HCT116 (cell line): ENCODE measurements at places on chromosomes 7 and 10. TPM values are rescaled to one million over a fixed set of nuclear protein-coding genes. Genes with fewer than 3 reads are reported as not detected.

CUBN gene
- total RNA-seq = 1.2 TPM

GRCh38 chr10:79266543-79267312 lies 80.5 kb upstream of the PPIF start:
- no peak overlapping the region for H3K27ac ChIP-seq
- H3K4me1 ChIP-seq = peaks cover 7% of the 10 kb centered on the region
- no peaks in the 10 kb centered on the region for H3K27me3 ChIP-seq
- no peaks in the 10 kb centered on the region for H3K36me3 ChIP-seq

- peaks cover 12% of the 10 kb centered on the region for H3K4me1 ChIP-seq
- H3K4me3 ChIP-seq = no peak overlapping the region
- no peaks in the 10 kb centered on the region for H3K27me3 ChIP-seq
- H3K36me3 ChIP-seq = peaks cover 18% of the 10 kb centered on the region; the same call in 1 of the 2 replicates
- no peak for DNase-seq
- H3K27ac ChIP-seq = no peak overlapping the region
These were observed 2.0 kb upstream of the GTPBP4 start for GRCh38 chr10:986137-986825.

- H3K4me3 ChIP-seq = no peak overlapping the region
- H3K27ac ChIP-seq = no peak overlapping the region
- H3K4me1 ChIP-seq = no peaks in the 10 kb centered on the region
- no peaks in the 10 kb centered on the region for H3K27me3 ChIP-seq
- DNase-seq = no peak
These were observed 49.6 kb upstream of the HELLS start for GRCh38 chr10:94496010-94496409.

DNA sequence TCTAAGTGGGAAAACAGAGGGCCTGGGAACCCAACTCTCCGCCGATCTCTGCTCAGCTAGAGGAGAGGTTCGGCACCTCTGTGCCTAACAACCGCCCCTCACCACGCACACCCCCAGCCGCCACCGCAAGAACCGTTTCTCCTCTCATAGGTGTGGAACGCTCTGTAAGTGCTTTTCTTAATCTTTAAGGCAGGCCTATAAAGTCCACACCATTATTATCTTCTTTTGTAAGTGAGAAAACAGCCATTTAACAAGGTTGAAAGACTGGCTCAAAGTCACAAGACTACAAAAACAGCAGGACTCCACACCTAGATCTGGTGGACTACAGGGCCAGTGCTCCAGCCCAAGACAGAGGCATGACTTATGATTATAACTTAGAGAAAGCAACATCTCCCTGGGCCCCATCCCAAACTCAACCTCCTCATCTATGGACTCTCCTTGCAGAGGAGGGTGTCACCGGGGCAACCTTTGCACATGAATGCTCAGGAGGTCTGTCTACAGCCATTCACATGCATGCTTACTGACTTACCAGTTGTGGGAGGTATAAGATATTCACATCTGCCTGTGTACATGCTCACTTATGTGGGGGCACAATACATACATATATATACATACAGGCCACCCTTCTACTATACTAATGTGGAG lies 7.9 kb upstream of the NKX2-3 start:
- H3K4me3 ChIP-seq = no peak overlapping the region
- H3K27me3 ChIP-seq = peaks cover 9% of the 10 kb centered on the region
- no peak for DNase-seq
- no peak overlapping the region for H3K27ac ChIP-seq
- H3K4me1 ChIP-seq = no peaks in the 10 kb centered on the region

GRCh38 chr7:26081638-26082037 lies 70.4 kb upstream of the NFE2L3 start:
- H3K27me3 ChIP-seq = no peaks in the 10 kb centered on the region
- H3K36me3 ChIP-seq = no peaks in the 10 kb centered on the region
- no peak for DNase-seq
- H3K4me3 ChIP-seq = no peak overlapping the region

POLD2 gene
- 237 TPM for total RNA-seq

ASB10 gene
- not detected for total RNA-seq

- H3K27me3 ChIP-seq = no peaks in the 10 kb centered on the region
- H3K36me3 ChIP-seq = no peaks in the 10 kb centered on the region
- no peak for DNase-seq
- no peak overlapping the region for H3K4me3 ChIP-seq
- H3K27ac ChIP-seq = no peak overlapping the region
These were observed 733.8 kb downstream of the PARD3 start for GRCh38 chr10:34081347-34081743.

CTAGE4 gene
- 6.0 TPM for total RNA-seq

ACSM6 gene
- not detected for total RNA-seq

AKAP9 gene
- total RNA-seq = 32.6 TPM

- peak; percentile 56 for DNase-seq
- no peak overlapping the region for H3K27ac ChIP-seq
- no peak overlapping the region for H3K4me3 ChIP-seq
These were observed 21.6 kb downstream of the TMEM72 start for GRCh38 chr10:44932517-44933450.

DRGX gene
- total RNA-seq = not detected

- DNase-seq = no peak
- H3K4me3 ChIP-seq = no peak overlapping the region
- H3K4me1 ChIP-seq = no peaks in the 10 kb centered on the region
- no peak overlapping the region for H3K27ac ChIP-seq
- H3K36me3 ChIP-seq = no peaks in the 10 kb centered on the region
- H3K27me3 ChIP-seq = no peaks in the 10 kb centered on the region
These were observed 1034.5 kb upstream of the LRRTM3 start for GRCh38 chr10:65891073-65891981.

CFAP69 gene
- total RNA-seq = 4.1 TPM

ZFAND4 gene
- total RNA-seq = 15.5 TPM

- H3K36me3 ChIP-seq = no peaks in the 10 kb centered on the region
- DNase-seq = no peak
These were observed 6.3 kb downstream of the SMURF1 start for GRCh38 chr7:99137411-99138180.

ASZ1 gene
- total RNA-seq = not detected

DNA sequence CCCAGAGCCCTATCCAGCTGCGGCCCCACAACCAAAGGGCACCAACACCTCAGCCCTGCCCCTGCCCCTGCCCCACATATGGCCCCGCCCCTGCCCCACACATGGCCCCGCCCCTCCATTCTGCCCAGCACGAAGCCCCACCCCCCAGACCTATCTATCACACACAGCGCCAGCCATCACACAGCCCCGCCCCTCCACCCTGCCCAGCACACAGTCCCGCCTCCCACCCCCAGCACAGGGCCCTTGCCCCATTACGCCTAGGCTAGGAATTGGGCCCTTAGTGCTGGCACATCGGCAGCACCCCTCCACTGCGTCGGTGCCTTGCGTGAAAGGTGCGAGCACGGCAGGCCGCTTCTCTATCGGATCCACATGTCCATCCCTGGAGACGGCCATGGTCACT lies 126.8 kb downstream of the MAD1L1 start:
- DNase-seq = no peak
- no peaks in the 10 kb centered on the region for H3K27me3 ChIP-seq
- no peaks in the 10 kb centered on the region for H3K36me3 ChIP-seq
- H3K4me3 ChIP-seq = no peak overlapping the region

ZNF479 gene
- total RNA-seq = not detected

DNA sequence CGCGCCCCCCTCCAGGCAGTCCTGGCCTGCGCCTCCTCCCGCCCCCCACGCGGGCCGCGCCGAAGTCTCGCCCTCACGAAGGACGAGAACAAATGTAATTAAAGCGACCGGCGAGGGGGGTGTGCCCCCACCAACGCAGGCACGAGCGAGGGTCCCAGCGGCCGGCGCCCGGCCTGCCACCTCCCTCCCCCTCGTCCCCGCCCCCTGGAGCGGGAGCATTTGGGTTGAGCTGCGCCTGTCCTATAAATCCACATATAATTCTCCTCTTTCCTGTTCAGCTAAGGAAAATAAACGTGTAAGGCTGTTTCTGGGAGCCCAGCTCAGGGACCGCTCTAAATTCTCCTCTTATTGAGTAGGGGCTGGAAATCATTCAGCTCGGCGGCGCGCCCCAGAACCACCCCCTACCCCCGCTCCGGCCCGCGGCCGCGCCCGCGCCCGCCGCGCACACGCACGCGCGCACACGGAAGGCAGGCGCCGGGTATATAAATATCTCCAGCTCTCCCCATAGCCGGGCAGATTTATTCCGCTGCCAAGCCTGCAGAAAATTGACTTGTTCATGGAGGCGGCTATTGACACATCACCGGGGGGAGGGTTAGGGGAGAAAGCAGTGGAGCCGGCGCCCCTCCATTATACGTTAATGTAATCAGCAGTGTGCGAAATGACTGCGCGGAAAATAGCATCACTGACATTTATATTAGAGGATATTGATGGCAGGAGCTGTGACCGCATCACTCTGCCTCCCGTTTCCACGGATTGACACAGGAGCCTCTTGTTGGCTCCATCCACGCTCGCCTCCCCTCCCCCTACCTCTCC lies 61.6 kb upstream of the BTRC start:
- DNase-seq = no peak
- H3K36me3 ChIP-seq = no peaks in the 10 kb centered on the region
- H3K4me3 ChIP-seq = no peak overlapping the region
- H3K4me1 ChIP-seq = no peaks in the 10 kb centered on the region
- H3K27ac ChIP-seq = no peak overlapping the region

SH2D4B gene
- 0.22 TPM for total RNA-seq

CDK1 gene
- 104 TPM for total RNA-seq

- no peak for DNase-seq
- peaks cover 81% of the 10 kb centered on the region for H3K27me3 ChIP-seq
- H3K4me3 ChIP-seq = no peak overlapping the region
- no peaks in the 10 kb centered on the region for H3K4me1 ChIP-seq
- H3K36me3 ChIP-seq = no peaks in the 10 kb centered on the region
These were observed 97.7 kb downstream of the CREB5 start for GRCh38 chr7:28510026-28510369.

CYP2C8 gene
- 0.47 TPM for total RNA-seq

DNA sequence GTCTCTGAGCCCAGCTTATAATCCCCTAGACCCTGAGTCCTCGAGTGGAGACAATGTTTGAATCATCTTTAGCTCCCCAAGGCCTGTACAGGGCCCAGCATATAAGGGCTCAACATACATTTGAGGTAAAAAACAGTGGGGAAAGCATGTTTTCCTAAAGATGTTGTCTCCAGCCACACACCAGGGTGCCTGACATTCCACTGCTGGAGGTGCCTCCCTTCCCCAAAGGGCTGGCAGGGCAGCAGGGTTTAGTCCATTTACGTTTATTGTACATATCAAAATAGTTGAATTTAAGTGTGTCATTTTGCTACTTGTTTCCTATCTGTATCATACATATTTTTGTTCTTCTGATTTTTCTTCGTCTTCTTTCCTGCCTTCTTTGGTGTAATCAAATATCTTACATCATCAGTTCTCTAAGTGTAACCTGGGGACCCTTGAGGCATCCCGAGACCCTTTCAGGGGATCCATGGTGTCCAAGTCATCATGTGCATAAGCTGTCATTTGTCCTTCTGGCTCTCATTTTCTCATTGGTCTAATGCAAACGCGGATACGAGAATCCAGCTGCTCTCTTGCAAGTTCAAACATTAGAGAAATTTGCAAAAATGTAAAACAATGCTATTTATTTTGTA lies 101.6 kb downstream of the PDGFA start:
- no peak overlapping the region for H3K27ac ChIP-seq
- H3K4me3 ChIP-seq = no peak overlapping the region
- DNase-seq = no peak
- no peaks in the 10 kb centered on the region for H3K36me3 ChIP-seq
- no peaks in the 10 kb centered on the region for H3K4me1 ChIP-seq
- H3K27me3 ChIP-seq = no peaks in the 10 kb centered on the region

DNA sequence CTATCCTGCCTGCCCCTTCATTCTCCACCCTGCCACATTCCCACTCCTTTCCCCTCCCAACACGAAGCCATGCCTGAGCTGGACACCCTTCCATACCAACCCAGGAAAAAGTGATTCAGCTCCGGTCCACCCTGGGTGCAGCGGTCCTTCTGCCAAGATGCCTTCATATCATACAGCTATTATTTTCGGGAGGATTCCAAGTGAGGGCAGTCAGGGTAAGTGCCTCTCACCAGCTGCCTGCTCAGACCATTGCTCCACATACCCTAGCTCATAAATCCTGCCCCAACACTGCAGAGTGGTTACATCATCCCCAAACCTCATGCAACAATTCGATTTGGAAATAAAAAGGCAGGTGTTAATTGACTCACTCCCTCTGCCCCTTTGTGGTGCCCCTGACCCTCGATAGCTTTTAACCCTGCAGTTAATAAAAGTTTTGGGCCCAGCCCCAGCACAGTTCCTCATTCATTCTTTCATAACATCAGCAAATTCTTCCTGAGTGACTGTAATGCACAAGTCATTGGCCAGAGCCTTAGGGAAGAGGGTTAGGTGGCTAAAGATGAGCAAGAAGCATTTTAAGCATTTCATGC lies 42.6 kb downstream of the ZNF503 start:
- no peaks in the 10 kb centered on the region for H3K36me3 ChIP-seq
- H3K4me1 ChIP-seq = peaks cover 10% of the 10 kb centered on the region
- H3K27me3 ChIP-seq = no peaks in the 10 kb centered on the region
- H3K27ac ChIP-seq = no peak overlapping the region
- H3K4me3 ChIP-seq = no peak overlapping the region

DNA sequence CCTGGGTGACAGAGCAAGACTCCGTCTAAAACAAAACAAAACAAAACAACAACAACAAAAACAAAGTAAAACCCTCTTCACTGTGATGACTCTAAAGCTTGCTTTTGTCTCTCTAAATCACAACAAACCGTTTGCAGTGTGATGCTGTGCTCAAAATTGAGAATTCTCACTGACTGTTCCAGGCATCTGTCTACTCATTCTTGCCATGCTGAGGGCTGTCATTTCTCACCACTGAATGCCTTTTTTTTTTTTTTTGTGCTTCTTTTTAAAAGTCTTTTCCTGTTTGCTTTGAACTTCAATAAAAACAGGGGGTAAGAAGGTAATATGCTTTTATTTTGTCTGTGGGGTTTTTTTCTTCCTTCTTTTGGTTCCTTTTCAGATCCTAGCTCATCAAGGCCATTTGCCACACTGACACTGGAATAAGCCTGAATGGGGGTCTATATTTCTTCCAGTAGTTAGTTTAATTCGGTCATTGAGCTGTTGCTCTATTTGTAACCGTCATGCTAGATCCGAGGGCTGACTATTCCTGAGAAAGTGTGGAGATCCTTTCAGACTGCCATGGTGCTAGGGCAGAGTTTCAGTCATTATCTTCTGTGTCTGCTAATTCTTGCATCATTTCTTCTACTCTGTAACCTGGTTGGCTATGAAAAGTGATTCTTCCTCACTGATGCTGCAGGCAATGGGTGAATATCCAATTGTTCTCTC lies 10.6 kb downstream of the FAS start:
- no peak for DNase-seq
- no peak overlapping the region for H3K27ac ChIP-seq
- H3K4me1 ChIP-seq = no peaks in the 10 kb centered on the region
- no peaks in the 10 kb centered on the region for H3K27me3 ChIP-seq
- no peaks in the 10 kb centered on the region for H3K36me3 ChIP-seq

DNA sequence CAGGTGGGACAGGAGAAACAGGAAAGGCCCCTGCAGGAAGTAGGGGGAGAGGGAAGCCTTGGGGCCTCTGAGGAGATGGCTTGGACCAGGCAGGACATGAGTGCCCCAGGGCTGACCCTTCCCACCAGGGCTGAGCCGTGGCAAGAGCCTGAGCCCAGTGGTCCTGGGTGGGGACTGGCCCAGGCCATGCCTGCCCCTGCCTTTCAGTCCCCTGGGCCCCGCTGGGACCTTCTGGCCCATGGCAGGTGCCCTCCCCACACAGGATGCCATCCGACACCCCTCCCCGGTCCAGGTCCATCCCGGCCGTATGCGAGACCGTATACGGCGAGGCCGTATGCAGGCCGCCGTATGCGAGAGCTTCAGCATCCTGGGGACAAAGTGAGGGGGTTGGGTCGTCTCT lies 2.0 kb downstream of the GRIFIN start:
- H3K36me3 ChIP-seq = no peaks in the 10 kb centered on the region
- no peaks in the 10 kb centered on the region for H3K27me3 ChIP-seq
- no peak overlapping the region for H3K27ac ChIP-seq

- H3K36me3 ChIP-seq = no peaks in the 10 kb centered on the region
- DNase-seq = peak; percentile 40
- H3K27ac ChIP-seq = peak within 1 kb of the TSS; percentile 69
- H3K4me1 ChIP-seq = peaks cover 8% of the 10 kb centered on the region; the same call in 1 of the 2 replicates
These were observed at the start of gene FGFBP3 for GRCh38 chr10:91909117-91909677. FGFBP3 (minus strand) TSS chr10:91909486; CDS start chr10:91908969, 517 bp downstream.
